ENCODE measurements at places on chromosomes 12 and 14.

GRCh38 chr14:102554821-102555819 lies 37.3 kb upstream of the RCOR1 start:
- no peak for DNase-seq

DNA sequence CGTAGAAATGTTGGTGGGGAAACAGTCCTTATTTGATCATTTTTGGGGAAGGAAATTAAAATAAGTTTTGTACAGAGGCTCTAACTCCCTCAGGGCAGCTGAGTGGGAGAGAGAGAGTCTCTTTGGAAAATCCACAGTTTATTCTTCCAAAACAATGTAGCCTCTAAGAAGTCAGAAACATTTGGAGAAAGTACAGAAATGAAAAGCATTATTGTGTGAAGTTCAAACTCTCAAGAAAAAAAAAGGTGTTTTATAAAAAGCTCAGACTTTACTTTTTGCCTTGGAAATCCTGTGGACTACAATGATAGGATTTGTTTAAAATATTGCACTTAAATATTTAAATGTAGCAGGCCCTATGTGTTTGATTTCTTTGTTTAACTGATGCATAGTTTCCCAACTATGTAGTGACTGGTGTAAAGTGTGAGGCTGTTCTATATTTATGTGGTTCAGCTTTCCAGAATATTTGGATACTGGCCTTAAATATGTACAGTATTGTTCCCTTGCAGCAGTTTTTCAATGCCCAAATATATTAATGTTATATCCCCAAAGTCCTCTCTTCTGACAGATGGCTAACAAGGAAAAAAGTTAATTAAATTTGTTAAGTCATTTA lies 82.0 kb upstream of the OTOGL start:
- no peak for DNase-seq

- no peak for DNase-seq
These were observed 17.8 kb upstream of the OXA1L start for GRCh38 chr14:22748631-22749068.

- peak; percentile 63 for DNase-seq
These were observed 117.3 kb upstream of the LMNTD1 start for GRCh38 chr12:25670076-25671055.

- DNase-seq, result no peak
These were observed 168.9 kb downstream of the VRK1 start for GRCh38 chr14:96965885-96966595.

- no peak for DNase-seq
These were observed 205.5 kb downstream of the CHST11 start for GRCh38 chr12:104662203-104662602.

DNA sequence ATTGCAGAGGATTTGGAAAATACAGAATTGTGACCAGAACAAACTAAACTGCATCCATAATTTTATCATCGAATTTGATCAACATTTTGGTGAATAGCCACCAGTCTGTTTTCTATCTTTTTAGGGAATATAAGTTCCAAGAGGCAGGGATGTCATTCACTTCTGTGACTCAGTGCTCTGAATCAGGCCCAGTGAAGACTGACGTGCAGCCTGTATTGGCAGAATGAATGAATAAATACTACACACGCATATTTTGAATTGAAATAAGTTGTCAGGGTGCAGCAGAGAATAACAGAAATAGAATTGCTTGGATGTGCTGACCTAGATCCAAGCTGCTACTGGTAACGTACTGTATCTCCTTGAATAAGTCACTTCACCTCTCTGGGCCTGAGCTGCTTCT lies 1.3 kb upstream of the EMP1 start:
- no peak for DNase-seq

DNA sequence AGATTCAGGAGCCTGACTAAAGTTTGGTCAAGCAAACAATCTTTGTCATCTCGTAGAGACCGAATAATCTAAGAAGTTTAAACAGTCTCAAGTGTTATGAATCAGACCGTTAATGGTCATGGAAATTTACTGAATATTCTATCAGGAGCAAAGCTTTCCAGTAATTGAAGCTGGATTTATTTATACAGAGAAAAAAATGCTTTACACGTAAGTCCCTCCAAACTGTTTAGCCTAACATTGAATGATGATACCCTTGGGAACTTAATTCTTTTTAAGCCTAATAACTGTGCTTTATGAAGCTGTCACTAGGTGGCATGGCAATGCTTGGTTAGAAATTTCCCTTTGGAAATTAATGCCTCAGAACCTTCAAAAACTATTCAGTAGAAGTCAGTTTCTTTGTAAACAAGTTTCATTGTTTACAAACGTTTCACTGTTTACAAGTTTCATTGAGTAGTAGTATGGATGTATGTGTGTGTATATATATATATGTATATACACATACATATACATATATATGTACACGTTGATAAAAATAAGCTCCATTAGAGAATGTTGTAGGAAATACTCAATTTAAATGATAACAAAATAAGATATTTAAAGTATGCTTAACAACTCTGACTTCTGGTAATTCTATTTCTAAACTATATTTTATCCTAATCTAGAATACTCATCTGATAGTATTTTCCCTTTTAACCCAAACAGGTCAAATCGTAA lies 32.1 kb downstream of the DEPDC4 start:
- peak; percentile 30 for DNase-seq

DNA sequence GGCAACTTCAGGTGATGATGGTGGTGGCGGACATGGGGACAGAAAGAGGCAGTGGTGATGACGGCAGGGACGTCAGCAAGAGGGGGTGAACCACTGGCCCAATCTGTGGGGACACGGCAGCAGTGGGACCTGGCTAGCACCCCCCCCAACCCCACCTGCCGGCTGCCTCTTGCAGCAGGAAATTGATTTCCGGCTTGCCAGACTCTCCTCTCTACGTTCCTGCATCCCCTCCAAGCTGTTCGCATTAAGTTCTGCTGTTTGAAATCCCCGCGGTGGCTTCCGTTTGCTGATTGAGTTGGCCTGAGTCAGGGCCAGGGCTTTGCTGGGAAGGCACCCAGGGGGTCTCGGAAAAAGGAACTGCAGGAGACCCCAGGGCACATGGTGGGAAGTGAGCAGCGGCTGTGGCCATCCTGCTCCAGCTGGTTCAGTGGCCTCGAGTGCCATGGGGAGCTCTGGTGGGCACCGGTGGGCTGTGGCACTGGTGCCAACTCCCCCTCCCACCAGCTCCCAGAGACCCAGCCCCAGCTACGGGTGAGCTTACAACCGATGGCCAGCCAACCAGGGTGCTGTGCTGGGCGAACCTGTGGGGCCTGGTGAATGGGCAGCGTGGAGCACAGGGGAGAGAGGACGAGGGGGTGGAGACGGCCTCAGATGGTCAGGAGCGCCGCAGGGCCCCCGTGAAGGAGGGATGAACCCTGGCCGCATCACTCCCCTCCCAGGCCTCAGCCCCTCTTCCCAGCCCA lies 14.6 kb upstream of the NUDT14 start:
- DNase-seq, result no peak

DNA sequence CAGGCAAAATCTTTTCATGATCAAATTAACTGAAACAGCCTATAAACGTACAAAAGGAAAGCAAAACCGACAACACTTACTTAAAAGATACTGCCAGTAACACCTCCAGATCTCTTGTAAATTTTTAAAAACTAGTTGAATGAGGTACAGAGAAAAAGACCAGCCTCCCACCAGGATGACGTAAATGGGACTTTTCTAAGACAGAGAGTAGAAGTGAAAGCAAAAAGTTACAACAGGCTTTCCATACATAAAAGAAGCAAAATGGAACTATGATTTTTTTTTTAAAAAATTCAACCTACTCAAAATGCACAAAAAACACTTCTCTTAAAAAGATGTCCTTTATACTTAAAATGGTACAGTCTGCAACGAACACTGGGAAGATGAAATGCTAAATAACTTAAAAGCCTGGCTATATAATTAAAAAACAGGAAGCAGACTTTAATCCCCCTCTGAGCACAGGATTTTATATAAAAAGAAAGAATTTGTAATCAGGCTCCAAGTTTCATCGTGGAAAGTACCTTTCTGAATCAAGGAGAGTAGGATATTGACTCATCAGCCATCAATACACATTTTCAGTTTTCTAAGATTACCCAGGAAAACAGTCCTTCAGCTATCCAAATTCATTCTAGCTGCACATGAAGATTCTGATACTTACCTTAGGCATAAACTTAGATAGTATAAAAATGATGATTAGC lies 14.2 kb upstream of the MYO1A start:
- no peak for DNase-seq

DNA sequence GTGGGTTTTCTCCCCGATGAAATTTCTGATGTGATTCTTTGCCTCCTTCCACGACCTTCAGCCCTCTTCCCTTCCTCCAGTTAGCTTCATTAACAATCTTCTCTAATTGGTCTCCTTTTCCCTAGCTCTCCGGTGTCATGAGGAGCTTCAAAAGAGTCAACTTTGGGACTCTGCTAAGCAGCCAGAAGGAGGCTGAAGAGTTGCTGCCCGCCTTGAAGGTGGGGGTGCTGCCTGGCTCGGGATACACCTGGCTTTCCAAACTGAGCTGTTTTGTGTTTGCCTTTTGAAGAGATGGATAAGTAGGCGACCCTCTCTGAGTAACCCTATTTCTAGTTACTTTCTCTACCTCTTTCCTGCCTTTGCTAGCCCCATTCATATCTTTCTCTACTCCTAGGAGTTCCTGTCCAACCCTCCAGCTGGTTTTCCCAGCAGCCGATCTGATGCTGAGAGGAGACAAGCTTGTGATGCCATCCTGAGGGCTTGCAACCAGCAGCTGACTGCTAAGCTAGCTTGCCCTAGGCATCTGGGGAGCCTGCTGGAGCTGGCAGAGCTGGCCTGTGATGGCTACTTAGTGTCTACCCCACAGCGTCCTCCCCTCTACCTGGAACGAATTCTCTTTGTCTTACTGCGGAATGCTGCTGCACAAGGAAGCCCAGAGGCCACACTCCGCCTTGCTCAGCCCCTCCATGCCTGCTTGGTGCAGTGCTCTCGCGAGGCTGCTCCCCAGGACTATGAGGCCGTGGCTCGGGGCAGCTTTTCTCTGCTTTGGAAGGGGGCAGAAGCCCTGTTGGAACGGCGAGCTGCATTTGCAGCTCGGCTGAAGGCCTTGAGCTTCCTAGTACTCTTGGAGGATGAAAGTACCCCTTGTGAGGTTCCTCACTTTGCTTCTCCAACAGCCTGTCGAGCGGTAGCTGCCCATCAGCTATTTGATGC lies 797 bp downstream of the ESPL1 start:
- DNase-seq, result peak; percentile 14

- no peak for DNase-seq
These were observed 33.5 kb downstream of the FZD10 start for GRCh38 chr12:130195776-130196175.

DNA sequence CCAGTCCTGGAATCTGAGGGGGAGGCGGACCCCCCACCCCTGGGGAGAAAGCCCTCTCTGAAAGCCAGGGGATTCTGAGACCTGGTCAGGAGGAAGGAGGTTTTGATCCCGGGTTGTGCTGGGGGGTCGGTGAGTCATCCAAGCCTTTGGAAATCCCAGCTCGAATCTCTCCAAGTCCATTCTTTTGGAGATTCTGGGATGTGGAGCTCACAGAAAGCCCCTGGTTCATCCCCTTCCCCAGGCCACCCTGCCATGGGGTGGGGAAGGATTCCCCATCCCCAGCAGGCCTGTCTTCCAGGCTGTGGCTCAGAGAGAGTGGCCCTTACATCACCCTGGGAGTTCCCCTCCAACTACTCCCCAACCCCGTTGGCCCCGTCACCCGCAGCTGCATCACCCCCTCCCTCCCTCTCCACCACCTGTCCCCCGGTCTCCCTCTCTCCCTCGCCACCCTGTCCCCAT lies 14.3 kb downstream of the EXOC3L4 start:
- no peak for DNase-seq

DNA sequence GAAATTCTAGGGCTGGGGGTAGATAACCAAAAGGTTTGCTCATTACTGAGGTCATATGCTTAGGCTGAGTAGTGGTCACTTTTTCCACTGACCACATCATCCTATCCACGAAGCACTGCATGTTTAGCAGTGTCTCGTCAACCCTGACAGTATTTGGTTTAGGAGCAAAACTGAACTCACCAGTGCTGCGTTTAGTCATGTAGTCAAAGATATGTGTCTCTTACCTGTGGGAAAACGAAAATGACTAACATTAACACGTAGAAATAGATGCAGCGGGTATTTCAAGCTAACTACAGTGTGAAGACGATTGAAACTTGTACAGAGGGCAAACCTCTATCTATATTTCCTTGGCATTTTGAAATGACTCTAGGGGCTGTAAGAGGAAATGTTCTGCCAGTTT lies 34.6 kb downstream of the MTHFD1 start:
- DNase-seq, result no peak

- DNase-seq, result no peak
These were observed 11.0 kb upstream of the AEBP2 start for GRCh38 chr12:19428246-19428645.

- no peak for DNase-seq
These were observed 1152.3 kb downstream of the BCL11B start for GRCh38 chr14:98119739-98120138.

- DNase-seq, result peak; percentile 65
These were observed 2.0 kb upstream of the ART4 start for GRCh38 chr12:14845350-14845750.
